ENCODE measurements at places on chromosomes 11 and 22. TPM values are rescaled to one million over a fixed set of nuclear protein-coding genes. Genes with fewer than 3 reads are reported as not detected.

The TRIM29 gene
- total RNA-seq, result not detected

The GNG3 gene
- total RNA-seq, result 0.45 TPM

The TRIM34 gene
- 0.79 TPM for total RNA-seq

The MRGPRX3 gene
- not detected for total RNA-seq

The MMP13 gene
- not detected for total RNA-seq

The CARNS1 gene
- 0.28 TPM for total RNA-seq

The OR51E2 gene
- not detected for total RNA-seq

GRCh38 chr11:80719292-80719646 is 1278.4 kb upstream of the TENM4 start:
- H3K27ac ChIP-seq, result no peak overlapping the region
- H3K27me3 ChIP-seq, result no peaks in the 10 kb centered on the region
- no peaks in the 10 kb centered on the region for H3K36me3 ChIP-seq
- DNase-seq, result no peak

DNA sequence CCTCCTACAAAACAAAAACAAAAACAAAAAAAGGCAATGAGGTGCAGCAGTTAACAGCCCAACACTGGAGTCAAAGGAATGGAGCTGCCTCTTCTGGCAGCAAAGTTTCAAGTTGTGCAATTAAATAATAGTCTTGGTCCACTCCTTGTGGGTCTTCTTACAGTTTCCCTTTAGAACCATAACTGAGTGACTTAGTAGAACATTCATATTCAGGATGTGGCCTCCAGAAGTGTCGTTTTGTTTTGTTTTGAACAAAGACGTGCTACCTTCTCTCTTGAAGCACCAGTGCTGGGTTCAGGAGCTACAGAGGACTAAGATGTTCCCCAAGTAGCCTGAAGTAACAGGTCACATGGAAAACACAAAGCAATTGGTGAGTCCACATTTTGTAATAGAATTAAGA is 2.0 kb upstream of the JAML start:
- H3K27me3 ChIP-seq, result peaks cover 59% of the 10 kb centered on the region
- no peaks in the 10 kb centered on the region for H3K36me3 ChIP-seq
- H3K4me3 ChIP-seq, result no peak overlapping the region
- no peak overlapping the region for H3K27ac ChIP-seq
- no peak for DNase-seq
- no peaks in the 10 kb centered on the region for H3K4me1 ChIP-seq

DNA sequence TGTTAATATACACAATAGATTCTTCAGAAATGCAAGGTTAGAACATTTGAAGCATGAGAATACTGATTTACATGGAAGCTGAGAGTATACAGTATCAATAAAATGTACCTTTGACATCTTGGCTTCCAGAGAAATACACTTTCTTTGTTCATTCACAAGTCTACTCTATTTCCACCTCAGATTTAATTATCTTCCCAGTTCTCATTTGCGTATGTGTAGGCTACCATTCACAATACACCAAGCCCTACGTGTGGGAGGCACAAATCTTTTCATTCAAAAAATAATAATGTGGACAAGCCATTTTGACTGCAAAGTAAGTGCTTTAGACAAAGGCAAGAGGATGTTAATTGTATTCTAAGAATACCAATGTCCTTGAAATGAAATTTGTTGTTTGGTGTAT is 132.7 kb upstream of the MTMR2 start:
- H3K36me3 ChIP-seq, result no peaks in the 10 kb centered on the region
- H3K4me1 ChIP-seq, result peaks cover 51% of the 10 kb centered on the region
- no peak for DNase-seq
- no peaks in the 10 kb centered on the region for H3K27me3 ChIP-seq

GRCh38 chr22:48867891-48868290 is 959.8 kb downstream of the BRD1 start:
- H3K36me3 ChIP-seq, result no peaks in the 10 kb centered on the region
- H3K27ac ChIP-seq, result peak overlapping the region; percentile 99
- no peak overlapping the region for H3K4me3 ChIP-seq
- no peaks in the 10 kb centered on the region for H3K27me3 ChIP-seq

DNA sequence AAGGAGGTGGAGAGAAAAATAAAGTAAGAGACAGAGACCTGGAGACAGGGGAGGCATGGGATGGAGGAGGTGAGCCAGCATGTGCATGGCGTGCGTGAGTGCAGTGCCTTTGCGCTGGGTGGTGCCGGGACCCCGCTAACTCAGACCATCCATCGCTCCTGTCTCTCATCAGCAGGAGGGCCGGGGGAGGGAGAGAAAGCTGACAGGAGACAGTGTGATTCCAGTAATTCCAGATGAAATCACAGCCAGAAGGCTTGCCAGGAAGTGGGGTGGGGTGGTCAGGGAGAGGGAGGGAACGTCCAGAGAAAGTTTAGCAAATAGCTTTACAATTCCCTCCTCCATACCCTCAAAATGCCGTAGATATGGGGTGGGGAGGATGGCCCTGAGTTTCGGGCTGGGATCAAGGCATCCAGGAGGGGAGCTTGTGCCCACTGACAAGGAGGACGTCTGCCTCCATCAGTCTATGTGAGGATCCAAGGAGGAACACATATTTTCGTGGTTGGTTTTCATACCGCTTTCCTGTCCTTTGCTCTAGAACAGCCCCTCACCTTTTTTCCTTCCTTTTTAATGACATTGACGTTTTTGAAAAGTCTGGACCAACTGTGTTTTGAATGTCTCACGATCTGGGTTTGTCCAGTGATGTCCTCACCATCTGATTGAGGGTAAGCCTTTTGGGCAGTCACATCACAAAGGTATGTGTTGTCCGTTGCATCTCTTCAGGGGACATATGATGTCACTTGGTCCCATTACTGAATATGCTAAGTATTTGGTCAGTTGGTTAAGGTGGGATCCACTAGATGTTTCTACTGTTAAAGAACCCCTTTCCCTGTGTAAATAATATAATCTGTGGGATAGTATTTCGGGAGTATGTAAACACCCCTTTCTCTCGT is 567.3 kb downstream of the MIAT start:
- no peaks in the 10 kb centered on the region for H3K27me3 ChIP-seq
- no peaks in the 10 kb centered on the region for H3K4me1 ChIP-seq
- H3K36me3 ChIP-seq, result no peaks in the 10 kb centered on the region
- no peak overlapping the region for H3K27ac ChIP-seq

- no peaks in the 10 kb centered on the region for H3K36me3 ChIP-seq
- H3K4me1 ChIP-seq, result no peaks in the 10 kb centered on the region
These were observed 37.9 kb upstream of the NFRKB start for GRCh38 chr11:129933262-129933661.

DNA sequence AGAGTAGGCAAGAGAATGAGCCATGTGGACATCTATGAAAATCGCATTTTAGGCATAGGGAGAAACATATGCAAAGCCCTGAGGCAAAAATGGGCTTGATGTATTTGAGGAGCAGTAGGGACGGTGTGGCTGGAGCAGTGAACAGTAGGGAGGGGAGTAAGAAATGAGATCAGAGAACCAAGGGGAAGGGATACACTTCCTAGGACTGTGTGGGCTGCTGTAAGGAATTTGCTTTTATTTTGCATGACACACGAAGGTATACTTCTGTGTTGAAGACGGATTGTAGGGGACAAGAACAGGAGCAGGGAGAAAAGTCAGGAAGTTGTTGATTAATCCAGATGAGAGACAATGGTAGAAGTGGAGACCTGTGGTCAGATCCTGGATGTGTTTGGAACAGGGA is 572.1 kb downstream of the JRKL start:
- H3K27me3 ChIP-seq, result no peaks in the 10 kb centered on the region
- H3K27ac ChIP-seq, result no peak overlapping the region
- no peaks in the 10 kb centered on the region for H3K4me1 ChIP-seq

All from A673 (cell line).